ENCODE measurements at places on chromosomes 6 and 20.

DNA sequence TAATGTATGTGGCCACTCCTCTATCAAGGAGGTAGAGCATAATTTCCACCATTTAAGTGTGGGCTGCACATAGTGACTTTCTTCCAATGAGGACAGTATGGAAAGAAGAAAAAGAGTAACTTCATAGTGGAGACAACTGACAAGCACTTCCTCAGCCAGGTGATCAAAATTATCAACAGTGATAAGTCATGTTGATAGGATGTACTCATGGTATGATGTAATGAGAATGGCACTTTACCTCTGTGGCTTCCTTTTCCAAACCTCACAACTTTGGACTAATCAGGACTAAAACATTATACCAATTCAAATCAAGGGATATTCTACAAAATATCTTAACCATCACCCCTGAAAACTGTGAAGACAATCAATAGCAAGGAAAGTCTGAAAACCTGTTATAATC, 302.3 kb upstream of the CITED2 start:
- DNase-seq: no peak

DNA sequence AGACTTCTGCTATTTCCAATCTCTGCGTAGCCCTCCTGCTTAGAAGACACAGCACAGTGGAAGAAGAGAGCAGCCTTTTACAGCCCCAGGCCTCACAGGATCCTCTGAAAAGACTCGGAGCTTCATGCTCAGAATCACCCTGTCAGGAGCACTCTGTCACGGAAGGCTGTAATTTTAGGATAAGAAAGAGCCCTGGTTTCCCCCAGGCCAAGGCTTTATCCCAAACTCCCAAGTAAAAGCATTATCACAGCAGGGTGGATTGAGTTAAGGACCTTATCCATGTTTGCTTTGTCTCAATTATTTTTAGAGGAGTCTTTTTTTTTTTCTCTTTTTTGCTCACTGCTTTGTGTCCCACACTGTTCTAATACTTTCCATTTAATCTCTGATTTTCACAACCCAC, 39.2 kb downstream of the ANKS1A start:
- DNase-seq: no peak

- DNase-seq: no peak
Observed at GRCh38 chr20:59764037-59764436, 159.7 kb downstream of the PHACTR3 start.

DNA sequence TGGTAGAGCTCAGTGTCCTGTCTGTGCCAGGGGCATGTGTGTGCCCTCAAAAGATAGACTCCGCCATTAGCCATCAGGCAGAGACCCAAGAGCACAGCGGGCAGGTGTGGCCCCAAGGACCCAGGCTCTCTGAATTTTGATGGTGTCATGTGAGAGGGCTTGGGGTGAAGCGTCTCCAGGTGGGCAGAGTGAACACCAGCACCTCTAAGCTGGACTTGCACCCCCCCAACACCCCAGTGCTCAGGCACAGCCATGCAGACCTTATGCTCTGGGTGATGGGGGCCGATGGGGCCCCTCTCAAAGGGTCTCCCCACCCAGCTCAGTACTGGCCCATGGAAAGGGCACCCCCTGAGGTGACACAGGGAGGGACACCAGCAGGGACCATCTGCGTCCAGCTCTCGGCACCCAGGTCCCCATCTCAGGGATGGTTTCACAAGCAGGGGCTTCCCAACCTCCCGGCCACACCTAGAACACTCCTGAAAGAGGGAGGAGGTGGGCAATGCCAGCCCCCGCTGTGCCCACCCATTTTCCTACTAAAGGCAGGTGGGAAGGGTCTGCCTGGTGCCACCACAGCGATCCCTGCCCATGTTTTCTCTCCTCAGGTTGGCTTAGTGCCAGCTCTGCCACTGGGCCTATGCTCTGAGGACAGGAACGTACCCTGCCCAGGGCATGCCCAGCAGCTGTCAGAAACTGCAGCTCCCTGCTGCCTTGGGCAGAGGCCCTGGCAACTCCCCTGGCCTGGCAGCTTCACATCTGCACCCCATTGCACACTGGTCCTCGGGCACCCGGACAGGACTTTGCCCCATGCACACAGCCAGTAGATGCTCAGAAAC, 3.5 kb downstream of the CST7 start:
- DNase-seq: no peak

DNA sequence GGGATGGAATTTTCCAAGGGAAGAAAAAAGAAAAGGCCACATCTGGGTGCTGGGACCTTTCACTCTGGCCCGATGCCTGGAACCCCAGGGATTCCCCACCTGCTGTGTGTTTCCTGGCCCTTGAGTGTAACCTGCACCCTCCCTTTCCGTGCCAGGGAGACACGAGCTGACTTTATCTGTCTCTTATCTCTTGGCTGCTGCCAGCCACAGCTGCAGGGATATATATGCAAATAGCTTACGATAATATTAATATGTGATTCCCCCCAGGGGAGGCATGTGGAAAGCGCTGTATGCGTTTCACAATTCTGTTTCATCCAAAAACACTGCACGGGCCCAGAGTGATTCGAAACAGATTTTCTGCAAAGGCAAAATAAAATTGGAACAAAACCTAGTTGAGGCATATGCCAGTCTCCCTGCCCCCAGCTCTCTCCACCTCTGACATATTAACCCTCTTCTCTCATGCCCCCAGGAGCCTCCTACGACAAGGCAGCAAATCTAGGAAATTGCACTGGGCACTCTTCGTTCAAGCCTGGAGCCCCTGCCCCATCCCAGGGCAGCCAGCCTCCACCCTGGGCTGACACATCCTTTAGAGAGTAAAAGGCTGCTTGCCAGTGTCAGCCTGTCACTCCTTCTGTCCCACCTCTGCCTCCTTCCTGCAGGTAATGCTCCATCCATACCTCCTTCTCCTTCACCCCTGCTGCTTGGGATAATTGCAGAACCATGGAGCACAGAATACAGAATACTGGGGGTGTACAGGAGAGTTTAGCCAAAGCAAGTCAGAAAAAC, 1.3 kb downstream of the RIPOR3 start:
- no peak for DNase-seq

DNA sequence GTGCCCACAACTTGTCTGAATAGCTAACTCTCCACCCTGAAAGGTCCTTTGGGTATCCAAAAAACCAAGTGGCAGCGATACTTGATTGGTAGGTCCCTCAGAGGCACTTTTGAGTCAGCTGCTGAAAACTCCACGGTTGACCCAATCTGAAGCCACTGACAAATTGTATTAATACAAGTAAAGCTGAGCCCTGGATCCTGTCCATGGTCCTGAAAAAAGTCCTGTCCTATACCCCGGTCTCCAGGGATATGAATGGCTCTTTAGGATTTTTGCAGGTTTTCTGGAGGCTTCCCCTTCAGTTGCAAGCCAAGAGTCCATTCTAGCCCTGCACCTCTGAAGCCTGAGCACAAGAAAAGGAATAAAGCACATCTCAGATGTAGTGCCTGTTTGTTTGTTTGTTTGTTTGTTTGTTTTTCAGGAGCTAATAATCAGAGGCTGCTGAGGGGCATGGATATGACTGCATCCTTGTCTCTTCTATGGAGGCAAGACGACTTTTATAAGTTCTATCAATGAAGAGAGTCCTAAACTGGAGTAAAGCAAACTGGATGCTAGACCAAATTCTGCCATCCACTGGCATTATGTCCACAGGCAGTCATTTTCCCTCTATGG, 1.7 kb upstream of the SLC12A5 start:
- DNase-seq: no peak

GRCh38 chr6:13186861-13187260, 141.5 kb downstream of the TBC1D7 start:
- no peak for DNase-seq

Data from stimulated activated CD8-positive, alpha-beta memory T cell treated with anti-CD3 and anti-CD28 coated beads, Interleukin-15, amount 100 ng/mL, for 24 hours (primary cell).